ENCODE measurements at places on chromosomes 1 and 21. TPM values are rescaled to one million over a fixed set of nuclear protein-coding genes. Genes with fewer than 3 reads are reported as not detected.

SPATA45 gene
- not detected for total RNA-seq

VHLL gene
- not detected for total RNA-seq

OR14K1 gene
- total RNA-seq: not detected

RGS13 gene
- not detected for total RNA-seq

RUNX3 gene
- total RNA-seq: not detected

HPDL gene
- total RNA-seq: 1.5 TPM

MYOM3 gene
- under 0.01 TPM for total RNA-seq

PGLYRP4 gene
- total RNA-seq: not detected

HPCA gene
- total RNA-seq: not detected

SF3B4 gene
- total RNA-seq: 18.9 TPM

KCNE1 gene
- under 0.01 TPM for total RNA-seq

GPR3 gene
- 0.19 TPM for total RNA-seq

PTPRC gene
- total RNA-seq: not detected

PDE9A gene
- total RNA-seq: 0.16 TPM

SPRR2G gene
- total RNA-seq: not detected

Measured in bladder microvascular endothelial cell (primary cell).